CD4-positive, alpha-beta T cell treated with Interleukin-15 for 1 hour (primary cell): ENCODE measurements at places on chromosomes 7 and 10.
A peak's percentile ranks its signal among the peaks of the same experiment; 100 is the strongest.

GRCh38 chr7:150373049-150373801 lies 4.6 kb downstream of the REPIN1 start:
- DNase-seq: no peak

DNA sequence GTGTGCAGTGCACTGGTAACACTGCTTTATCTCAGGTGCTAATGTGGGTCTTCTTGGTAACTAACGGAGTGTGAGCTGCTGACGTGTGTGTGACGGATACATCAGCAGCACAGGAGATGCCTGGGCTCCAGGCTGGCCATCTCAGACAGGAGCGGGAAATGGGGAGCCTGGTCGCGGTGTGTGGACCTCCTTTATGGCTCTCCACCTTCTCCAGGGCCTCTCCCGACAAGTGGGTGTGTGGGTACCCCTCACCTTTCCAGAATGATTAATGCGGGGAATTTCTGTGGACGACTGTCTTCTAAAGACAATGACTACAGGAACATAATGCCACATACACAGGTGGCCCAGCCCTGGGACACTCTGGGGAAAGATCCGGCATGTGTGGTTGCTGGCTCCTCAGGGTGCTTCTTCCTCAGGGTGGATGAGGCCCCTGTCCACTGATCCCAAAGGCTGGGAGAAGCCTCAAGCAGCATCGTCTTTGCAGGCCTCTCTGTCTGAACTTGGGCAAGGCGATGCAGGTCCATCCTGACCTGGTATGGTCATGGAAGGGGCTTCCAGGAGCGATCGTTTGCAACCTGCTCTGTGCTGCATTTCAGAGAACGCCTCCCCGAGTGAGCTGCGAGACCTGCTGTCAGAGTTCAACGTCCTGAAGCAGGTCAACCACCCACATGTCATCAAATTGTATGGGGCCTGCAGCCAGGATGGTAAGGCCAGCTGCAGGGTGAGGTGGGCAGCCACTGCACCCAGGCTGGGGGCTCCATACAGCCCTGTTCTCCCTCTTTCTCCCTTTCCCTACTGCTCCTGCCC lies 20.3 kb upstream of the CSGALNACT2 start:
- no peak for DNase-seq

GRCh38 chr7:5232874-5233273 lies 42.8 kb downstream of the WIPI2 start:
- no peak for DNase-seq

GRCh38 chr7:117873310-117874190 lies at the start of gene CTTNBP2:
TSS of gene CTTNBP2 (minus strand) at chr7:117873441. CDS start at chr7:117873415, 26 bp downstream.
- DNase-seq: no peak

DNA sequence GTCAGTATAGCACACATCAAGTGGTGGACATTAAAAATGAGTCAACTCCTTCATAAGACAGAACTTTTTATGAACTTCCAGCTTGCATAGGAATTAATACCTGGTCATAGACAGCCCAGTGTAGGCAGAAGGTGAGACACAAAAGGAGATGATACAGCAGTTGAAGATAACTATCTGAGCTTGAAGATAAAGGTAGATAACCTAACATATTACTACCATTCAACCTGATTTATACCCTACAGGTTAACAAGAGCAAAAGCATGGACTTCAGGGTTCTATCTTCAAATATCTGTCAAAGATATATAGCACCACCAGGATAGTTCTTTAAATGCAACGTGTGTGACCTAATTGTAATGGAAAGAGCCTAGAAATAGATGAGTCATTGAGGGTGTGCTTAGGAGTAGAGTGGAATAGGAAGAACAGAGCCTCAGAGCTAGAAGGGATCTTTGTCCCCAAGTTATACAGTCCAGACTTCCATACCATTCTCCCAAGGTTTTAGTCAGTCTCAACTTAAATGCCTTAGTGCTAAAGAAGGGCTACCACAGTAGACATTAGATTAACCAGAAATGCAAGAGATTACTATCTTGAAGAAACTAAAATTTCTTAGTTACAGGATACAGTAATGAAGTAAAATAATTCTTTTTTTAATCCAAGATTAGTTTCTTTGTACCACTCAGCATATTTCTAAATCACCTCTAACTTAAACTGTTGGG lies 9.2 kb downstream of the ZNF800 start:
- DNase-seq: no peak

- no peak for DNase-seq
Observed at GRCh38 chr7:89223900-89224395, 428.4 kb upstream of the TEX47 start.

DNA sequence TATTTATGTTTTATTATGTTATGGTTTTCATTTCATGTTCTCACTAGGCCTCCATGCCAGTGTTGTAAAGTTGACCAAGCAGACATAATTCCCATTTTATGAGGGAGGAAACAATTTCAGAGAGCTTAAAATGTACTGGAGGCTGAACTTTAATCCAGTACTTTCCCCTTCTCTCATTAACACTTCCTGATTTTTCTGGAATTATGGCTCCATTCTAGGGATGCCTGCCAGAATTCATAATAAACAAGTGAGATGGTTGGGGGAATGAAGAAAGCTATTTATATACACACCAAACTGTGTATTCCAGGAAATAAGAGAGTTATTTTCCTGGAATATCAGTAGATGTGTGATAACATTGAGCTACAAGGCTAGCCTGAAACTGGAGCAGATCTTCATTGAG lies 6.9 kb downstream of the TMEM236 start:
- DNase-seq: no peak

DNA sequence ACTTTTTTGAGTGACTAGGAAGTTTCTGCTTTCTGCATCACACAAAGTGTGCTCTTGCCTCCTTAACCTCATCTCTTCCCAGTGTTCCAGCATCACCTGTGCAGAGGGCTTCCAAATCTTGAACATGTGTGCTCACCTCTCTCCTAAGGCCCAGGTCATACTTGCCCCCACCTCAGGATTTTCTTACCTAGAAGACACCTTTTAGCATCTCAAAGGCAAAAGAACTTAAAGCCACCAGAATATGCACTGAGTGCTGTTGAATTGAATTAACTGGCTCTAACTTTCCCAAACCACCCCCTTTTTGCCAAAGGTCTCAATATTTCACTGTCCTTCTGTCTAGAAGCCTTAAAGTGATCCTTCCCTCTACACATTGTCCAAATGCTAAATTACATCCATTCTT lies 66.5 kb downstream of the SRI start:
- DNase-seq: no peak

DNA sequence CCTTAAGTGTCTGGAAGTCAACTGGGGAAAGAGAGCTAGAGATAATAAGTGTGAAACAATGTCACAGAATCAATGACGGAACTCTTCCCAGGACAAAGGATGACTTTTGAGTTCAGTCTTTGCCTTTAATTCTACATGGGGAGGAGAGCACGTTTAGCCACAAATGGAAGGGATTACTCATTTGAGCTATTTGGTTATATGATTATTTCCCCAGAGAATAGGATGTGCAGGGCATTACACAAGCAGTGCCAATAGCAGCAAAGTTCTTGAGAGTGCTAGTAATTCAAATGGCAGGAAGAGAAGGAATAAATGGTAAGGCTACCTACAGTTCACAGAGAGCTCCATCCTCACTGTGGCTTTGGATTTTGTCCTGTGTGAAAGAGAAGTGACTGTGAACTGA lies 6.0 kb downstream of the EGFR start:
- DNase-seq: no peak

DNA sequence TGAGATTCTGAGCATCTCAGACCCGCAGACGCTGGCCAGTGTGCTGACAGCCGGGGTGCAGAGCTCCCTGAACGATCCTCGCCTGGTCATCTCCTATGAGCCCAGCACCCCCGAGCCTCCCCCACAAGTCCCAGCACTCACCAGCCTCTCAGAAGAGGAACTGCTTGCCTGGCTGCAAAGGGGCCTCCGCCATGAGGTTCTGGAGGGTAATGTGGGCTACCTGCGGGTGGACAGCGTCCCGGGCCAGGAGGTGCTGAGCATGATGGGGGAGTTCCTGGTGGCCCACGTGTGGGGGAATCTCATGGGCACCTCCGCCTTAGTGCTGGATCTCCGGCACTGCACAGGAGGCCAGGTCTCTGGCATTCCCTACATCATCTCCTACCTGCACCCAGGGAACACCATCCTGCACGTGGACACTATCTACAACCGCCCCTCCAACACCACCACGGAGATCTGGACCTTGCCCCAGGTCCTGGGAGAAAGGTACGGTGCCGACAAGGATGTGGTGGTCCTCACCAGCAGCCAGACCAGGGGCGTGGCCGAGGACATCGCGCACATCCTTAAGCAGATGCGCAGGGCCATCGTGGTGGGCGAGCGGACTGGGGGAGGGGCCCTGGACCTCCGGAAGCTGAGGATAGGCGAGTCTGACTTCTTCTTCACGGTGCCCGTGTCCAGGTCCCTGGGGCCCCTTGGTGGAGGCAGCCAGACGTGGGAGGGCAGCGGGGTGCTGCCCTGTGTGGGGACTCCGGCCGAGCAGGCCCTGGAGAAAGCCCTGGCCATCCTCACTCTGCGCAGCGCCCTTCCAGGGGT lies 703 bp downstream of the RBP3 start:
- DNase-seq: no peak

GRCh38 chr7:24572393-24572996 lies 757 bp upstream of the PALS2 start:
- peak; percentile 17 for DNase-seq

DNA sequence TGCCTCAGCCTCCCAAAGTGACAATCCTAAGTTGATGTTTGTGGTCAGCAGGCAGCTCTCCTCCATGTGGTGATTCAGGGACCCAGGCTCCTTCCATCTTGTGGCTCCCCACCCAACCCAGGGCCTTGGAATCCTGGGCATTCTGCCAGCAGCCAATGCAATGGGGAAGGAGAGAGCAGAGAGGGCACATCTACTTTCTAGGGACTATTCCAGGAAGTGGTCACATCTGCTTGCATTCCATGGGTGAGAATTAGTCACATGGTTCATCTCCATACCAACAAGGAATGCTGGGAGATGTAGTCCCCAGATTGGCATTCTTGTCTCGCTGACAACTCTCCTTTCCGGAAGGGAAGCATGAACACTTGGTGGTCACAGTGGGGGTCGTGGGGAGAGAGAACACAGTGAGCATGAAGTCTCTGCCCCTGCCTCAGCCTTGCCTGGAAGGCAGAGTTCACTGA lies 9.9 kb upstream of the SRRM3 start:
- DNase-seq: no peak

DNA sequence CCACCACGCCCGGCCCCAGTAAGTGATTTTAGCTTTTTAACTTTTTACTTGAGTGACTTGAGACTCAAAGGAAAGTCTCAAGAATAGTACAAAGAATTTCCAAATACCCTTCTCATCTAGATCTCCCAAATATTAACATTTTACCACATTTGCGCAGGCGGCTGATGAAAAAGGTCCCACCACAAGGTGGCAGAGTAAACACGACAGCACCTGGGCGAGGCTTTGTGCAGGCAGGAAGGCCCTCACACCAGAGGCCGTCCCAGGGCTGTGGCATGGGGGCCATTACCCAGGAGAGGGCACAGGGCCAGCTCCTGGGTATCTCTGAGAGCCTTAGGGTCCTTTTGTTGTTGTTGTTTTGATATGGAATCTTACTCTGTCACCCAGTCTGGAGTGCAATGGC lies 50.0 kb upstream of the WIPI2 start:
- peak; percentile 35 for DNase-seq
